ENCODE measurements at places on chromosomes 6 and 20. TPM values are rescaled to one million over a fixed set of nuclear protein-coding genes. Genes with fewer than 3 reads are reported as not detected.

DNA sequence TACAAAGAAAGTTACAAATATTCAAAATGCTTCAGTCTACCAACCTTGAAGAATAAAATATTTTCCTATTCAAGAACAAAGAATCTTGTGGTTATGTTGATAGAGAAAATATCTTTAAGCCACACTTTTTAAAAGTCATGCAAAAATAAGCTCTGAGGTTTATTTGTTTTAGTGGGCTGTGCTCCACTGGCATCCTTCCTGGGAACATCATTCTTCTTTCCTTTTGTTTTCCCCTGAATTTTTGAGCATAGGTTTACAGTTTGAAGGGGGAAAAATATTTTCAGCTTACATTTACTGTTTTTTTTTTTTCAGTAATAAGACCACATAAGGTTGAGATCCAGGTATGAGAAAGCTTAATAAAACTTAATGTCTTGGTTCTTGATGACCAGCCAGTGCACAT lies 72.0 kb upstream of the BACH2 start:
- no peak for DNase-seq

DNA sequence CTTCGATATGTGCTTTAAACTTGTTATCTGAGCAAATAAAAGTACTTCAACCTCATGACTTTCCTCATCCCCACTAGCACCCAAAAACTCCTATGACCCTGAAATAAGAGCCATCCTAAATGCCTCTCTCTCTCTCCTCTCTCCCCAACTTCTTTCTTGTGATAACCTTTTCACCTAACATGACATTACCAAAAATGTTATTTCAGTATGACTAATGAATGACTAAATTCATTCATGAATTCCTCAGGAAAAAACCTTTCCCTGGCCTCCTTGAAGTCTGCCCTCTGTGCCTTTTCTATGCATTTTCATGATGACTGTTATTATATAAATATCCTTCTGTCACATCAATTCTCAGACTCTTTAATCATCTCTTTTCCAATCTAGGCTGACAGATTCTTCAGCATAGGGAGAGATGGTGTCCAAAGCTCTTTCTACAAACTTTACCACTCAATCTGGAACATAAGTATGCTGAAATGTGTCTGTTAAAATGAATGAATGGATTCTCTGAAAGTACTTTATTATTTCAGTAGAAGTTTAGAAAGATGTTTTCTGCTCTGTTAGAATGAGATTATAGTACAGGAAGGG lies 114.3 kb upstream of the GGTLC1 start:
- DNase-seq: no peak

GRCh38 chr20:50772420-50773185 lies 22.3 kb upstream of the BCAS4 start:
- DNase-seq: no peak

- peak; percentile 52 for DNase-seq
These were observed 179.3 kb downstream of the MTHFD1L start for GRCh38 chr6:151044465-151045441.

DNA sequence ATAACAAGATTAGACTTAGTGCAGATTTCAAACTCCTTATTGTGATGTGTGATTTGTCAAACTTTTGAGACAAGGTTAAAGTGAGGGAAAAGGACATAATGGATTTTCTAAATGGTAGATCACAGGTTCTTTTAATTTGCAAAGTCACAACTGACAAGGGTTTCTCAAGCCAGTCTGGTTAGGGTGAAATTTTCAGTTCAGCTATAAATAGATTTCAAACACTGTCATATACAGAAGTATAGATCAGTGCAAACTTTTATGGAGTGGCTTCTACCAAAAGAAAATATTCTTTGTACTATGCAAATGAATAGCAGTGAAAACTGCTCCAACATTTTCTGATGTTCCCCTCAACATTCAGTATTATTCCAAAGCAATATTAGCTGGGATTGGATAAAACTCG lies 337.1 kb upstream of the MAN1A1 start:
- no peak for DNase-seq

- DNase-seq: peak; percentile 55
These were observed 982 bp downstream of the HECA start for GRCh38 chr6:139135578-139136545.

DNA sequence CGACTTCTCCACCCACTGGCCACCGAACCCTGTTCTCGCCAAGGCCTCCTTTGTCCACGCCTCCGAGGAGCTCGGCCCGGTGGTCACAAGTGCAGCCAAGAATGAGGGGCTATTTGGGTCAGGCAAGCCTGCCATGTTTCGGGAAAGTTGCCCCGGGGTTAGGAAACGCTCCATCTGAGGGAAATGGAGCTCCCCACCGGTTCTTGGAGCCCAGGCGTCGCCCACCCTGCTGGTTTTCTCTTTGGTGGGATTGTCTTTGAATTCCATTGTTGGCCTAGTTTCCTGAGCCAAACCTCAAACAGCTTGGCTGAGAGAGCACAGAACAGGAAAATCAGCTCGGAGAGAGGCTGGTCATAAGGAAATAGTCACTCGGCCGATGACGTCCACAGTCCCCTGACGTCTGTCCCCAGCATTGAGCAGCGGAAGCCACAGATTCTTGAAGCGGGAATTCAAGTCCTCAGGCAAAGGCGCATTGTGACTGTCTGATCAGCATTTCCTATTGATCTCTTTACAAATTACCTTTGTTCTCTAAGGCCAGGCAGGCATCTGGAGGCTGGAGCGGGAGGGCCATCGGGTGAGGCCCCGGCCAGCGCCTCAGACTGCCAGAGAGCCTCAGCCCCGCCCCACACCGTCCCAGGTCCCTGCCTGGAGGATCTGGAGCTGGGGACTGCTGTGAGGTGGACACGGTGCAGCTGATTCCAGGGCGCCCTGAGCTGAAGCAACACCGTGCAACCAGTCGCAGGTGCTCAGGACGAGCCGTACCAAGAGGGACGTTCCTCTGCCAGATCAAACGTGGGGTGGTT lies 138.6 kb downstream of the DLL1 start:
- DNase-seq: peak; percentile 59

DNA sequence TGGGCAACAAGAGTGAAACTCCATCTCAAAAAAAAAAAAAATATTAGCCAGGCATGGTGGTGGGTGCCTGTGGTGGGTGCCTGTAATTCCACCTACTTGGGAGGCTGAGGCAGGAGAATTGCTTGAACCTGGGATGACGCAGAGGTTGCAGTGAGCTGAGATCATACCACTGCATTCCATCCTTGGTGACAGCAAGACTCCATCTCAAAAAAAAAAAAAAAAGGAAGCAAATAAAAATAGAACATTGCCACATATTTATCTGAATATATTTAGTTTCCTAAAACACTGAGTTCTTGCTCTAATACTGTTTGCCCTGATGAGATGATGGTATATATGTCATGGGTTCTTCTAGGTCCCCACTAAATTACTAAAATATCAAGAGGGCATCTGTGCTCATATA lies 28.4 kb downstream of the CASP8AP2 start:
- no peak for DNase-seq

Gene ENPP3
- 0.09 TPM for total RNA-seq

Gene RNASET2
- total RNA-seq: 37.2 TPM

Gene C20orf202
- not detected for total RNA-seq

Gene SIRPG
- total RNA-seq: not detected

Gene FERMT1
- 1.3 TPM for total RNA-seq

Gene CST1
- not detected for total RNA-seq
